ENCODE measurements at places on chromosomes 1 and 21. TPM values are rescaled to one million over a fixed set of nuclear protein-coding genes. Genes with fewer than 3 reads are reported as not detected.

SLC1A7 gene
- total RNA-seq: not detected

SEMA4A gene
- total RNA-seq: 16.8 TPM

C4BPA gene
- not detected for total RNA-seq

CASQ1 gene
- not detected for total RNA-seq

VASH2 gene
- total RNA-seq: 0.16 TPM

CR1L gene
- not detected for total RNA-seq
